ENCODE measurements at places on chromosomes 7 and 10.

DNA sequence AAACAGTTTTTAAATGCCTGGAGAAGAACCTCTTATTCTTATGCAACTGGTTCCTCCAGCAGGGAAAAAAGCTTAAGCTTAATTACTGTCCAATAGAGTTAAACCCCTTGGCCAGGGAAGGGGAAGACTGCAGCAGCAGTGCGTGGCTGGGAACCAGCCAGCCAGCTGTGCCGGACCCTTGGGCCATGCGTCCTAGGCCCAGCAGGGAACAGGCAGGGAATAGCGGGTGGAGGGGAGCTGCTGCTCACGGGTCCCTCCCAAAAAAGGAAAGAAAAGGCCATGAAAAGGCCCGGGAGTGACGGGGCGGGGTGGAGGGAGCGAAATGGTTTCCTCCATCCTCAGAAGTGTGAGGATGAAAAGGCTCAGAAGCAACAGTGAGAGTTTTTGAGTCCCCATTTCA lies 35.2 kb upstream of the HECW1 start:
- DNase-seq, result no peak

- DNase-seq, result no peak
Measured at GRCh38 chr7:30933124-30933974, 21.7 kb downstream of the AQP1 start.

DNA sequence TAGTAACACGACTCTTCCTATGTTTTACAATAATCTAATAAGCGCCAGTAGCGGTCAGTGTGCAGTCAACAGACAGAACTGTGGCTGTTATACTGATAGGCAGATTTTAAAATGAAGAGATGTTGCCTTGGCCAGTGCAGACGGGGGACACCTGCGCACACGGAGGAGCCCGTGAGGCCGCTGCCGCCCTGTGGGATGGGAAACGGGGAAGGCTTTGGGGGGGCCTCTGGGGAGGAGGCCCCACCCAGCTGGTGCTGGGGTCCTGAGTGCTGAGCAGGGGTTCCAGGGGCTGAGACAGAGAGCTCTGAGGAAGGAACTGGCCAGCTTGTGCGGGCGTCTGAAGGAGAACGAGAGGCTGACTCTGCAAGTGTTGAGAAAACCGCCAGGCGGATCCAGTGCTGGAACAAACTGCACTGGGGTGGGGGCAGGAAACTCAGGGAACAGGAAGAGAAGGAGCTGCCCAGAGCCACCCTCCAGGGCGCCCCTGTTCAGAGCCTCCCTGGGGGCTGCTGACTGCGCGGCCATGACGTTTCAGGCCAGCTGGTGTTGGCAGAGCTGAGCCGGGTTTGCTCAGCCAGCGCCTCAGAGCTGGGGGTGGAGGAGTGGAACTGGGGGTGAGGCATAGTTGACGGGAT lies 426.4 kb downstream of the TCERG1L start:
- DNase-seq, result no peak

- DNase-seq, result no peak
Measured at GRCh38 chr7:100890653-100891567, 1.4 kb upstream of the UFSP1 start.

GRCh38 chr7:133310232-133310862 lies 57.5 kb downstream of the EXOC4 start:
- no peak for DNase-seq

DNA sequence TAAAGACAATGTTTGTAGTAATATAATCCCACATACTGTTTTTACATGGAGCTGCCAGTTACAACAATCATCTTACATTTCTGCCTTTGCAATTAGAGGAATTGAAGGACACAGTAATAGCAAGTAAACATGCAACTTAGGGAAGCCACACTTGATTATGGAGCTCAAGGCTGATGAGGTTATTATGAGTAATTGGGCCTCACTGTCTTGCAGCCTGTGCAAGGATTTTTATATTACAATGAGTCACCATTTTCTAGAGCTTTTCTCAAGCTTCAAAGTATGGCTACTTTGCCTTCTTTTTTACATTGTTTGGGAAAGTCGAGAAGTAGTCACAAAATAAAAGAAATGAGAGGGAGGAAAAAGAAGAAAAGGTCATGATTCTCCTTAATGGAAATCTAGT lies 226.4 kb downstream of the KIAA1217 start:
- no peak for DNase-seq

DNA sequence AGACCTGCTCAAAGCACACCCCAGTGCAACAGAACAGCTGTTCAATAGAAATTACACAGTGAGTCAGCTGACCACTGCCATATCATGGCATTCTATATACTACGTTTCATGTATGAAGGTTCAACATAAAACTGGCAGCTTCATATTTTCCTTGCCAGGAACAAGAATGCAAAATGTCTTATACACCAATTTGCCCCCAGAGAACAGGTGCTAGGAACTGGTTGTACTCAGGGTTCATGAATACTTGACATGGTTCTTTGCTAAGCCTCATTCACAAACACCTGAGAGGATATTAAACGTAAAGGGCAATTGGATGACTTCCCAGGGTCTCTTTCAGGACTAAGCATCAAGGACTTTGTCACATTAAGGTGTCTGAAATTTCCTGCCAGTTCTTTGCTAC lies 6.9 kb downstream of the MYOF start:
- no peak for DNase-seq

DNA sequence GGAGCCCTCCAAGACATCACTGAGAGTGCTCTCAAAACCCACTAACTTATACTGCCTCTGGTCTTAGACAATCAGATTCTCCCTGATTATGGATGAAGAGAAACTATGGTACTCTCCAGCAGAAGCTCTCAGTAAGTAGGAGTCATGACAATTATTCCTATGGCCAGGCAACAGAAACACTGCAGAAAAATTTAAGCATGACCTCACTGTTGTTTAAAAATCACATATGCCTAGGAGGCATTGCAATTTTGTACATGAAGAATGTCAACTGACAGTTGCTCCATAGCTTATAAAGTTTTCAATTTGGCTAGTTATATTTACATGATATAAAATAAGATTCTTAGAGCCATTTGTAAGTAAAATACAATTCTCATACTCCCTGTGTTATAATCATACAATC lies 105.9 kb upstream of the LSM8 start:
- no peak for DNase-seq

DNA sequence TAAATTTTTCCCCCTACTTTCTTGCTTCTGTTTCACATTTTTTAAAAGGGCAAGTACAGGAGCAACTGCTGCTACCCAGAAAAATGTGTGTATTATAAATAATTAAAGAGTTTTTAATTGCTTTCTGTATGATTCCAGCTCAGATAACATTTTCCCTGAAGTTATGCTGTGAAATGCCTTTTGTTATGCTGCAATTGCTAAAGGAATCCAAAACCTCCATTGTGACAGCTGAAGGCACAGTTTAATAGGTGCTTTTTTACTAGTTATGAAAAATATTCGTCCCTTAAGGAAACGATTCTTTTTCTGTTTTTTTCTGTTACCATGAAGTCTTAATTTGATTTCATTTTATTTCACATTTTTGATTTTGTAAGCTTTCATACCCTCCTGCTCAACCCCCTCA lies 83.2 kb downstream of the ZNRF2 start:
- DNase-seq, result no peak

- no peak for DNase-seq
Measured at GRCh38 chr7:50712252-50713122, 70.2 kb downstream of the GRB10 start.

DNA sequence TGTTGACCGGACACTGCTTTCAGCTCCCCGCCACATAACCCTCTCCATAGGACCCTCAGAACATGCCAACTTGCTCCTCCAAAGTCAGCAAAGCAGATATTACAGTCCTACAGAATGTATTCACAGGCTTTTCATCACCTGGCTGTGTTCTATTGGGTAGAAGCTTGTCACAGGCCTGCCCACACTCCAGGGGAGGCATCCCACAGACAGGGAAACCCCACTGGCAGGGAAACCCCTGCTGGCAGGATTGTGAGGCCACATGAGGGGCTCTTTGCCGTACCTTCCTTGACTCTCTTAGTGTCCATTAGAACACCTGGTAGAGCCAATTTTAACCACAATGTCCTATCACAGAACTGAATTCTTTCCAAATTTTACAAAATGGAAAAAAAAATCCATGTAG lies 344.2 kb upstream of the MGMT start:
- DNase-seq, result no peak
